CD4-positive, alpha-beta T cell treated with Interleukin-4 for 1 hour (primary cell): ENCODE measurements at places on chromosomes 3 and 15.

DNA sequence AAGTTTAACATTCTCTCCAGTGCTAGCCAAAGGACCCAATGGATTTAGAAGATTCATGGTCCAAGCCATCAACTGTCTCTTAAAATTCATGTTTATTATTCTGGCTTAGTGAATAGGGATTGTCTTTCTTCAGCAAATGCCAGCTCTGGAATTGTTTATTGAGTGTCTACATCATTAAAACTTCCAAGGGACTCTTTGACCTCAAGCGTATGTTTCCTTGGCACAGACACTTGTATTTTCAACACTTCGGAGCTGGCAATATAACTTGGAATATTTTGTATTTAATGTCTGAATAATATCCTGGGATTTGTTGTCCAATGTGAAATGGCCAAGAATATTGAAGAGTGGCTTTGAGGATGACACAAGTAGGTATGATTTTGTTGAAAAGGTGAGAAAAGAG, 204.2 kb downstream of the EPHA3 start:
- DNase-seq: no peak

- DNase-seq: no peak
Measured at GRCh38 chr15:70248116-70249025, 150.7 kb upstream of the TLE3 start.

GRCh38 chr3:133211449-133211848, 173.3 kb downstream of the TMEM108 start:
- DNase-seq: peak; percentile 4

- DNase-seq: no peak
Measured at GRCh38 chr15:81280696-81281455, 43.1 kb downstream of the STARD5 start.

DNA sequence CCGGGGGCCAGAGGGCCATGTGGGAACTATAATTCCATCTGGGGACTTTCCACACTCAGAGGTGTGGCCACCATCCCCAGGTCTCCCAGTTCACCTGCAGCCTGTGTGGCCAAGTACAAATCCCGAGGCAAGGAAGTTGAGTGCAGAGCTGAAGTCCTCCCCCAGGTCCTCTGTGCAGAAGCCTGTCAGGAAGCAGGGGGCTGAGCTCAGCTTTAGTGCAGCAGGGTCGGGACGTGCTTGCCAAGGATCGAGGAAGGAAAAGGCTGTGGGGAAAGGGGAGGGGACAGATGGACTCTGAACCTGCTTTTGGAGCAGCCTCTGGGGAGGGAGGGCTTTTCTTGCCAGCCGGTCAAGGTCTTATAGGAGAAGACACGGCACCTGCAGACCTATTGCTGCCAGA, 67.7 kb downstream of the CHRNA7 start:
- no peak for DNase-seq

GRCh38 chr3:39879581-39879980, 70.2 kb downstream of the MYRIP start:
- no peak for DNase-seq

GRCh38 chr15:60918234-60918959, 310.7 kb downstream of the RORA start:
- no peak for DNase-seq

GRCh38 chr15:101496198-101496986, 6.9 kb upstream of the PCSK6 start:
- DNase-seq: no peak

DNA sequence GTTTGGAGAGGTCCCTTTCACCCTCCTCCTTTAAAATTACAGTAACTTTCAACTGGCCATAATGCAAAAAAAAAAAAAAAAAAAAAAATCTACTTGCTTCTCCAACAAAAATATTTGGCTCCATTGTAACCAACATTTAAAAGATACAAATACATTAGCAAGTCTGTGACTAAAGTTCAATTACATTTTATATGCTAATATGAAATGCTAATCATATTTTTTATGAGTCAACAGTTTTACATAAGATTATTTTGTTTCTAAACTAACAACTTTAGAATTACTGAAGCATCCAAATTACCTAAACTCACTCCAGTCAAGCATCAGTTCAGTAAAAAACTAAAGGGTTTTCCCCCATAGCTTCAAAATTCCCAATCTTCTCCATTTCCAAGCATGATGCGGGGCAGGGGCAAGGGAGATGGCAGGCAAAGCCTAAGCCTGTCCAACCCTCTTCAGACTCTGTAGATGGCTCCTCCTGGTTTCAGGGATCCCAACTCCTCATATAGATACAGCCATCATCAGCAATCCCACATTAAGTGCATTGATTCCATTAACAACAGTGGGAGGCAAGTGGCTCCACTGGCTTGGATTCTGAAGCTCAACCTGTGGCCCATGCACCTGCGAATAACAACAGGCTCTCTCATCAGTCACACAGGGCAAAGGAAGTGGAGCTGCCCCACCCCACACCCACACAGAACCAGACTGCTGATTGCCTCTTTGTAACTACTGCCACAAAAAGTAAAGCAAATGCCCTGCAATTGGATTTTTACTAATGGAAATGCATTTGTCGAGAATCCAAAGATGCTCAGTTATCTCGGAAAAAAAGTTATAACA, 15.0 kb downstream of the SFMBT1 start:
- peak; percentile 53 for DNase-seq

GRCh38 chr15:26571346-26571745, 201.5 kb downstream of the GABRB3 start:
- DNase-seq: no peak

DNA sequence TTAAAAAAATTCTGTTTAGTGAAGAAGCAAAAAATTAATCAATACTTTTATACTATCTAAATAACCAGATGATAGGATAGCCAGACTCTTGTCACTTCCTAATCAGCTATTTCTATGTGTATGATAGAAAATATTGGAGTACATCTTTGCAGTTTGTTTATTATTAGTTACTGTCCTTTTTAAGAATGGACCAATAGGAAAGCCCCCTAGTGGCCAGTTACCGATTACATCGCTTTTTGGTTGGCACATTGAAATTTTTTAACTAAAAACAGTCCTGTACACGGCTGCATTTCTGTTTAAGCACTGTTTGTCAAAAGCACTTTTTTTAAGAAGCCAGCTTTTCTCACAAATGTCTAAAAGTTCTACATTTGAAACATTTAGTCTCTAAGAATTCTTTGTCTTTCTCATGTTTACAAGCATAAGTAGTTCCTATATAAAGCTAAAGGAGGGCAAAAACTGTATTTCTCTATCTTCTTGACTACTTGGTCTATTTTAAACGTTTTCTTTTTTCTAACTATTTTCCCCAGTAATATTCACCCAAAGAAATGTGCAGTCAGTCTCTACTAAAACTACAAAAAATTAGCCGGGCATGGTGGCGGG, 253.2 kb upstream of the LRTM1 start:
- DNase-seq: peak; percentile 1

DNA sequence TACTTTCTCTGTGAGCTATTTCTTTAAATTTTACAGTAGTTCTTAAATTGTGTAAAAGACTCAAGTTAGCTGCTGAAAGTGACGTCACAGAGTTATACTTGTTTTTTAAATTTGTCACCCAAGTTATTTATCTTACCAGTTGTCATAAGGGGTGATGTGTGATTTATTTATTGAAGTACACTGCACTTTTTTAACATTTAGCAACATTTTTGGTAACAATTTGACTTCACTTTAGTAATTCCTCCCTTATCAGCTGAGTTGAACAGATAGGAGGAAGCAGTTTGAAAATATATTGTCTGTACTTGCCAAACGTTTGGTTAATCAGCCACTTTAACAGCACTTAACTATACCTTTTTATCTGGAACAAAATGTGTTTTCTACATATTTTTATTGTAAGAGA, 3.8 kb downstream of the STT3B start:
- no peak for DNase-seq

- peak; percentile 14 for DNase-seq
Measured at GRCh38 chr15:52438047-52438446, 90.6 kb downstream of the MYO5A start.

DNA sequence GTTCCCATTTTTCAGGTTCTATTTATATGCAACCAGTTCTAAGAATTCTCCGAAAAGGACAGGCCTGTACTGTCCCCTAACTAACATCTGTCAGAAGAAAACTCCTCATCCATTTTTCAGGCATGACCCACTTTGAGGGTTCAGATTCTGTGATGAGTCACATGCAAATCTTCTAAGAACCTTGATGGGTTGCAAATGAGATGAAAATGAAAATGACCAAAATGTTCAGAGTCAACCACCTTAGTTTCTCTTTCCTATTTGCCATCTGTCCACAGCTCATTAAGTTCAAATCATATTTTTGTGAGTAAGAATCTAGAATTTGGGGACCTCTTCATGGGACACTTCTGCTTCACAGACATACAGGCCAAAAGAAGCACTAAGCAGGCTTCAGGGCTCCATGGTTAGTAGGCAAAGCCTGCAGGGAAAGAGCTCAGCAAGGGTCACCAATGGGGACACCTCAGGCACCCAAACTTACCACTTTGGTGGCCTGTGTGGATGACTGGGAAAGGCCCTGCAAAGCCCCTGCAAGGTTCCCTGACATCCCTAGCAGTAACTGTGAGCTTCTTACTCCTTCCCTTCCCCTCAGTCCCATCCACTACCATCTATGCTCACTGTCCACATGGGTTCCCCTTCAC, 122.0 kb downstream of the WDR76 start:
- no peak for DNase-seq

DNA sequence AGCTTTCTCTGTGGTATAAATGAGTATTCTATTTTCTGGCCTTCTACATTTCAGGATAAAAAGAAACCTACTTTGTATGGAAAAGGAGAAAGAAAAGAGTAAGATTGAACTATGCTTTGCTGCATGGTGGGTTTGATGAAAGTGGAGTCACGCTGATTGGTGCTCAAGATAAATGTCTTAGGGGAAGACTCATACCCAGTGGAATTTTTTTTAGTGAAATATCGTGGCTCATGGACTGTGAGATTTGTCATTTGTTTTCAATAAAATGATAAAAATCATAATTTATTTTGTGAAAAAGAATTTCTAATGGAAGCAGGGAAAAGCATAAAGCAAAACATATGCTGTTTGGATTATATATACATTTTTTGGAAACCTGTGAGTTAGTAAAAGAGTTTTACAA, 292.5 kb downstream of the ZPLD1 start:
- DNase-seq: no peak
